Pancreas (tissue), 10 donors: ENCODE measurements at places on chromosomes 3 and 15. TPM values are rescaled to one million over a fixed set of nuclear protein-coding genes. Genes with fewer than 3 reads are reported as not detected.

ZBTB38 gene
- 5.7 TPM for polyA plus RNA-seq

TM4SF18 gene
- polyA plus RNA-seq: 2.4 TPM

CFAP100 gene
- polyA plus RNA-seq: not detected

C3orf49 gene
- not detected for polyA plus RNA-seq

TGM5 gene
- not detected for polyA plus RNA-seq

DNA sequence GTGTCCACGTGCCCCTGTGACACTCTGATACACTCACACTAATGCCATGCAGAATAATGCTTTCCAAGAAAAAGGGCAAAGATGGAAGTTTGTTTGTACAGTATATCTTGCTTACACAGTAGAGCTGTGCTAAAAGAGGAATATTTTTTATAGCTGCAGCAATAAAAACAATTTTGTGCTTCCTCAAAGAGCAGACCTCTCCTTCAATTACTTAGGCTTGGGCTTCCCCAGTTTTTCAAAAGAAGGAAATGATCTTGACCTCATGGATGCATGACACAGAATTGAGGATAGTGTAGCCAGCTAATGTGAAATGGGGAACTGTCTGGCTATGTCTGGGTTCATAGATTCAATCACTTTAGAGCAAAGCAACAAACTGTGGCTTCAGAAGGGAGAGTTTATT, 137.4 kb downstream of the STT3B start:
- no peak for DNase-seq

GRCh38 chr3:98977520-98977919, 76.0 kb upstream of the DCBLD2 start:
- no peak for DNase-seq

DNA sequence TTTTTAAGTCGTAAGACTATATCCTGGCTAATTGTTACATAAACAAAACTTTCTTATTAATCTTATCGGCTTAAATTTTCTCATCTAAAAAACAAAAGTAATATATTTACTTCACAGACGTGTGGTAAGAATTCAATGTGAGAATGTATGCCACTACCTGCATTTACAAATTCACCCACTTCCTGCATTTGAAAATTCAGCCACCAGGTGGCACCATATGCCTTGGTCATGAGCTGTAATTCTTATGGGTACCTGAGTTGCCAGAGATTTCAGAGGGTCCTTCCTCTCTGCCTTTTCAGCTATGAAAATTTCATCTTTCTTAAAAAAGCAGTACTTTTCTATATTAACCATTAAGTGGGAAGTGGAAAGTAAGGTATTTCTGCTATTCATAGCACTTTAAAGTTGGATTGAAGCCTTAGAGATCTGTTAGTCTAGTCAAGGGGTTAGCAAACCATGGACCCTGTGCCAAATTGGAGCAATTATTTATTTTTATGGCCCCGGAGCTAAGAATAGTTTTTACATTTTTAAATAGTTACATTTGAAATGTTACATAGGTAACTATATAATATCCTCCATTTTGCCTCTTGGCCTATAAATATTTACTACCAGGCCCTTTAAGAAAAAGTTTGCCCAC, 127.8 kb downstream of the HCN4 start:
- peak; percentile 75 for DNase-seq

GRCh38 chr3:43260412-43260811, 25.9 kb upstream of the SNRK start:
- no peak for DNase-seq

DNA sequence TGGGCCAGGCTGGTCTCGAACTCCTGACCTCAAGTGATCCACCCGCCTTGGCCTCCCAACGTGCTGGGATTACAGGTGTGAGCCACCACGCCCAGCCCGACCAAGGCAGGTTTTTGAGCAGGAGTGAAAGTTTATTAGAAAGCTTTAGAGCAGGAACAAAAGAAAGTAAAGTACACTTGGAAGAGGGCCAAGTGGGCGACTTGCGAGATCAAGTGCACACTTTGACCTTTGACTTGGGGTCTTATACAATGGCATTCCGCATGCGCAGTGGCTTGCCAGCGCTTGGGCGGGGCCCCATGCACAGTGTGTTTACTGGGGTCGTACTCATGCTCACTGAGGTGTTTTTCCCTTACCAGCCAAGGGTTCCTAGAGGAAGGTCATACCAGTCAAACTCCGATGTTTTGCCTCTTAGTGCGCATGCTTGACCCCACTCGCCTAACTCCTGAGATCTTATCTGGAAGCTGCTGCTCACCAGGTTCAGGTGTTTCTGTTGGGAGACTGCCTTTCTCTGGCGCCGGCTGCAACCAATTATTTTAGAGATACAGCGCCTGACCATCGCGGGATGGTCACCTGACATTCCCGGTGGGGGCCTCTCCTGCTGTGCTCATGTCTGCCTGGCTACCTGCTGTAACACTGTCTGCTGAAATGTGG, 46.9 kb upstream of the FLNB start:
- no peak for DNase-seq

DNA sequence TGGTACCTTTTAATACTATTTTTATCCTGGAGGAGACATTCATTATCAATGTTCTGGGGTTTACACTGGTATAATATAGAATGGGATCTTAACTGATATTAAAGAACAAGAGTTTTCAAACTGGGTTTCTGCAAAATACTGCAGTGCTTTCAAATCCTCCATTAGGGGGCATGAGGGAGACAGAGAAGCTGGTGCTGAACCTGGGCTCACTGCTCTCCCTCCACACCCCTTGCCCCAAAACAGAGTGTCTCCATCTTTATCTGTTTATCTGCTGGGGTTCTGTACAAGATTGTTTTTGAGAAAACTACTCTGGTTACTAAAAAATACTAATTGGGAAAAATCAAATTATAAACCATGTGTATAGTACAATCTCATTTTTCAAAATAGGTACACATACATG, 41.7 kb downstream of the CADPS start:
- DNase-seq: no peak
